Neural progenitor cell (in vitro differentiated cells): ENCODE measurements at places on chromosomes 5 and 9. TPM values are rescaled to one million over a fixed set of nuclear protein-coding genes. Genes with fewer than 3 reads are reported as not detected.

- H3K27ac ChIP-seq: no peak overlapping the region
- H3K27me3 ChIP-seq: peaks cover 25% of the 10 kb centered on the region
- H3K36me3 ChIP-seq: no peaks in the 10 kb centered on the region
- peak overlapping the region; percentile 60 for H3K4me3 ChIP-seq
- H3K4me1 ChIP-seq: peaks cover 14% of the 10 kb centered on the region
These were observed 205.0 kb upstream of the IER5L start for GRCh38 chr9:129383019-129383560.

DNA sequence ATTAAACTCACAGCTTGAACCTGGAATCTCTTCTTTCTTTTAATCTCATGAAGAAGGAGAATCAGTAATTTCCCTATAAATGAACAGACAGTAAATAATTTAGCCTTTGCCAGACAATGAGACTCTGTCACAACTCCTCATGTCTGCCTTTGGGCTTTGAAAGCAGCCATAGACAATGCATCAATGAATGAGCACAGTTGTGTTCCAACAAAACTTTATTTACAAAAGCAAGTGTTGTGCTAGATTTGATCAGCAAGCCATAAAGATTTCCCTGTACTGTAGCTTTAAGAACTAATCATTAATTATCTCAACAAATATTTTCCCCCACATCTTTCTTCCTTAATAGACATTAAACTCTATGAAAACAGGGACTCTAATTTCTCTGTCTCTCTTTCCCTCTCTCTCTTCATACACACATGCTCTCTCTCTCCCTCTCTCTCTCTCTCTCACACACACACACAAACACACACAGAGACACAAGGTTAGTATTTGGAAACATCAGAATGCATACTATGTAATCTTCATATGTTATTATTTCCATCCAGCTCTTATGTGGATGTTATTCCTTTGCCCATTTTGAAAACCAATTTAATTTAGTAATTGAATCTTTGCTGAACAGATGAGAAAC is 1209.8 kb upstream of the CDH6 start:
- H3K27ac ChIP-seq: no peak overlapping the region
- H3K4me1 ChIP-seq: no peaks in the 10 kb centered on the region

GRCh38 chr5:145680767-145681166 is 154.4 kb downstream of the PRELID2 start:
- no peak overlapping the region for H3K27ac ChIP-seq
- H3K36me3 ChIP-seq: no peaks in the 10 kb centered on the region
- H3K27me3 ChIP-seq: no peaks in the 10 kb centered on the region
- DNase-seq: no peak
- no peak overlapping the region for H3K4me3 ChIP-seq

DNA sequence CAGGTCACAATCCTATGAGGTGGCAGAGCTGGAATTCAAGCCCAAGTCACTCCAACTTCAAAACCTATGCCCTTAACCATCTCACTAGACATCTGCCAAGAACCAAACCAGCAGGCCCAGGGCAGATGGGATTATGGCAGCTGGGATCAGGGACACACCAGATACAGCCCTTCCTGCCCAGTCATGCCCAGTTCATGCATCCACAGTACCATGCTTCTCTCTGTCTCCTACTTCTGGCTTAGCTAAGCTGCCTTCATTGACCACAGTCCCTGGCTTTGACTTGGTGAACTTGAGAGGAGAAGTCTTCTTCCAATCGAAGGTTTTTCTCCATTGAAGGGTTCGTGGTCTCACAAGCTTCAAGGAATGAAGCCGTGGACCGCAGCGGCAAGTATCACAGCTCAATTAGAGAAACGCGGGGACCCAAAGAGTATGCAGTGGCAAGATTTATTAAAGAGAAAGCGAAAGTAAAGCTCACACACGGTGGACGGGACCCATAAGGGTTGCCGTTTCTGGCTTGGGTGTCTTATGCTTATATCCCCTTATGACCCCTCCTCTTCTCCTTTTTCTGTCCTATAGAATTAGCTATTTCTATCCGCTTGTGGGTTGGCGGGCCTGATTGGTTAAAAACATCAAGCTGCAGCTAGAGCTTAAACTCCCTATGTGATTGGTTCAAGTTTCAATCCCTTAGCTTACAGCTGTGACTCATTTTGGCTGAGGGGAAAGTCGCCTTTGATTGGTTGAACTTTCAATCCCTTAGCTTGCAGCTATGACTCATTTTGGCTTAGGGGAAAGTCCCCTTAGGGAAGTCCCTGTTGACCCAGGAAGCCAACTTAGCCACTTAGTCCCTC is 101.2 kb downstream of the TRIM36 start:
- no peak overlapping the region for H3K27ac ChIP-seq
- H3K4me1 ChIP-seq: no peaks in the 10 kb centered on the region
- H3K4me3 ChIP-seq: no peak overlapping the region
- no peaks in the 10 kb centered on the region for H3K36me3 ChIP-seq

DNA sequence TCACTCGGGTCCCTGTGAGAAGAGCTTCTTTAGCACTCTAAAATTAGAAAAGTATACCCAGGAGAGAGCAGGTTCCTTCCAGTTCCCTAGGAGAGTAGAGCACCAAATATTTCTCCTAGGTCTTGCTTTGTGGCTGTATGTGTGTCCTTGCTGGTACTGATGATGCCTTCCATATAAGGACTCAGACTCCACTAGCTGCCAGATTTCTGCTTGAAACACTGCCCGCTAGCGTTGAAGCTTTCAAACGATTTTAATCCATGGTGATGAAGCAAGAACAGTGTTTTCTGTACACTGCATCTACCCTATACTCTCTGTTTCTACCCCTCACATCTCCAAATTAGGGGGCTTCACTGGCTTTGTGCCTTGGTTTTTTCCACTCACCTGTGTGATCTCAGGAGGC is 2.4 kb upstream of the SMC2 start:
- no peak overlapping the region for H3K27ac ChIP-seq
- H3K4me3 ChIP-seq: no peak overlapping the region
- H3K27me3 ChIP-seq: no peaks in the 10 kb centered on the region
- H3K4me1 ChIP-seq: peaks cover 13% of the 10 kb centered on the region

BTNL3 gene
- 0.34 TPM in 1 of 2 replicates, not detected in the other for total RNA-seq

DNA sequence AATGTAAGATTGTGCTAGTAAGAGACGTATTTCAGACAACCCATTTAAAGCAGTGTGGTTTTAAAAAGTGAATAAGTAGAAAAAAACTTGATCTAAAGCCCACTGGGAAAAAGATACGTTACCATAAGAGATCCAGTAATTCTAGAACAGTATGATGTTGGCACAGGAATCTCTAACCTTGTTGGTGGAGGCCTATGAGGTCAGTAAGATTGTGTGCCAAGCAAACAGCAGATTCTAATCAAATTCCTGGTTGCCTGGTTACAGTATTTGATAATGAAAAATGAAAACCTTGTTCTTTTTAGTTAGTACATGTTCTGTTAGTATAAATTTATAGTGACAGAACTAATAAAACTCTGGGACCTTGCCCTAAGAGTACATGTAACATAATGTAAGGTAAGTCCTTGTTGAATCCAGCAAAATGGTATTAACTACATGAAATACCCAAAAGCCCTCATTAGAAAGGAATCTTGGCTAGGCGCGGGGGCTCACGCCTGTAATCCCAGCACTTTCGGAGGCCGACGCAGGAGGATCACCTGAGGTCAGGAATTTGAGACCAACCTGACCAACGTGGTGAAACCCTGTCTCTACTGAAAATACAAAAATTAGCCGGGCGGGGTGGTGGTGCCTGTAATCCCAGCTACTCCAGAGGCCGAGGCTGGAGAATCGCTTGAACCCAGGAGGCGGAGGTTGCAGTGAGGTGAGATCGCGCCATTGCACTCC is 33.2 kb upstream of the DMXL1 start:
- no peaks in the 10 kb centered on the region for H3K4me1 ChIP-seq
- DNase-seq: no peak
- H3K36me3 ChIP-seq: no peaks in the 10 kb centered on the region
- no peak overlapping the region for H3K27ac ChIP-seq

GRCh38 chr5:181100121-181100875 is 30.7 kb downstream of the OR2V1 start:
- peak; percentile 60 for DNase-seq
- H3K4me1 ChIP-seq: no peaks in the 10 kb centered on the region
- H3K36me3 ChIP-seq: no peaks in the 10 kb centered on the region
- H3K27ac ChIP-seq: no peak overlapping the region
- peaks cover 47% of the 10 kb centered on the region for H3K27me3 ChIP-seq

DNA sequence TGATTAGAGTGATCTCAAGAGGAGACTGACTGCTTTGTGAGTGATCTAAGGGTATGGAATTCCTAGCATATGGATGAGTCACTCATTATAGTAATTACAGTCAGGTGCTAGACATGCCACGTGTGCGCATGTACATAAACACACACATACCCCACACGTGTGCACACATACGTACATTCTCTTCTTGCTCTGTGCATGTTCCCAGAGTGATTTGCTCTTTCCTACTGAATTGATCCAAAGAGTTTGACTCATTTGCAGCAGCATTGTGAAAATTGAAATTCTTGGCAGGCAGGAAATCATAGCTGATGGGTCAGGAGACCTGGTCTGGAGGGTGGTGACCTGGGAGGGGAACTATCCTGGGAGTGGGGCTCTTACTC is 63.8 kb downstream of the ANGPTL2 start:
- no peaks in the 10 kb centered on the region for H3K36me3 ChIP-seq
- H3K4me1 ChIP-seq: peaks cover 3% of the 10 kb centered on the region
- H3K27me3 ChIP-seq: no peaks in the 10 kb centered on the region
- H3K4me3 ChIP-seq: no peak overlapping the region

SPINK5 gene
- total RNA-seq: 13.7 and 18.1 TPM in 2 replicates

PCDHGA8 gene
- total RNA-seq: 2.3 and 3.3 TPM in 2 replicates

SPOCK1 gene
- 6.3 and 6.9 TPM in 2 replicates for total RNA-seq

- DNase-seq: no peak
- H3K27me3 ChIP-seq: no peaks in the 10 kb centered on the region
- H3K36me3 ChIP-seq: no peaks in the 10 kb centered on the region
- peaks cover 7% of the 10 kb centered on the region for H3K4me1 ChIP-seq
These were observed 123.0 kb upstream of the LHFPL2 start for GRCh38 chr5:78771260-78772205.

DNA sequence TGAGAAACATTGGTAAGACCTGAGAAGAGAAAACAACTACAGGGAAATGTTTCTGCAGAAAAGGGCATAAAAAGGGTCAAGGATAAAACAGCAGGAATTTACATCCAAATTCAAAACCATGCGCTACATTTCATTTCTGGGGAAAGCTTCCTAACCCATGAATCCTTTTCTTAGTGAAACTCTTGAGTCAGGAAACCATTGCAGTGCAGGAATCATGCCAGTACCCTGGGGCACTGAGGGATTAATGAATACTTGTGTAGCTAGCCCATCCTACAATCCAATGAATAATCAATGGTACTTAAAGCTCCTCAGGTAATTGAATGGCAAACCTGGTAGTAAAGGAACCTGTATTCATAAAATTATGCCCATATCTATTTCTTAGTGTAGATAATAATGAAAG is 580.5 kb downstream of the TLE1 start:
- no peaks in the 10 kb centered on the region for H3K36me3 ChIP-seq
- H3K27me3 ChIP-seq: no peaks in the 10 kb centered on the region
- no peak overlapping the region for H3K4me3 ChIP-seq
- H3K27ac ChIP-seq: no peak overlapping the region
- H3K4me1 ChIP-seq: peaks cover 26% of the 10 kb centered on the region

HMCN2 gene
- 0.15 and 0.40 TPM in 2 replicates for total RNA-seq

GRCh38 chr9:83471241-83471640 is 67.0 kb downstream of the FRMD3 start:
- H3K36me3 ChIP-seq: no peaks in the 10 kb centered on the region
- H3K27ac ChIP-seq: no peak overlapping the region

DNA sequence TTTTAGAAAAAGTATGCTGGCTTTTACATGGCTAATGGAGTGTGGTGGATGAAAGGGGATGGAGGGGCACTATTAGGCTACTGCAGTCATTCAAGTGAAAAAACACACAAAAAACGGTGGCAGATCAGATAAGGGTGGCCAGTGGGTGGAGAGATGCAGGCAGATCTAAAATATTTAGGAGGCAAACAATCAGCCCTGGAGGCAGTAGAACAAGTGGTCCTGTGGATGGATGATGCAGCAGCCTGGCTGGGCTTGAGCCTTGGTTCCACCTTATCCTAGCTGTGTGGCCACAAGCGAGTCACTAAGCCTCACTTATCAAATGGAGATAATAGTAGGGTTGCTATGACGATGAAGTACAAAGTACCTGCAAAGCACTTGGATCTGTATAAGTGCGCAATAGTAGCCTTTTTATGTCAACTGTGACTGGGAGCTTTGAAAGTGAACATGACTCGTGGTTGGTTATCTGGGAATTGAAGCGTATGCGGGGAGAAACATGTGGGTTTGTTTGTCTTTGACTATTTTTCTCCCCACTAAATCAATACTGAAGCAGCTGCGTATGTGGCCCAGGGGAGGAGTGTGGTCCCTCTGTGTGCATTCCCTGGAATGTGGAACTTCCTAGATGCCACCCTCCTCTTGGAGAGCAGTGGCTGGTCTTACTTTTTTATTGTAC is 20.2 kb downstream of the NSG2 start:
- no peak overlapping the region for H3K4me3 ChIP-seq
- H3K4me1 ChIP-seq: no peaks in the 10 kb centered on the region
- H3K27ac ChIP-seq: no peak overlapping the region
- no peaks in the 10 kb centered on the region for H3K36me3 ChIP-seq
- peak; percentile 13 for DNase-seq

DNA sequence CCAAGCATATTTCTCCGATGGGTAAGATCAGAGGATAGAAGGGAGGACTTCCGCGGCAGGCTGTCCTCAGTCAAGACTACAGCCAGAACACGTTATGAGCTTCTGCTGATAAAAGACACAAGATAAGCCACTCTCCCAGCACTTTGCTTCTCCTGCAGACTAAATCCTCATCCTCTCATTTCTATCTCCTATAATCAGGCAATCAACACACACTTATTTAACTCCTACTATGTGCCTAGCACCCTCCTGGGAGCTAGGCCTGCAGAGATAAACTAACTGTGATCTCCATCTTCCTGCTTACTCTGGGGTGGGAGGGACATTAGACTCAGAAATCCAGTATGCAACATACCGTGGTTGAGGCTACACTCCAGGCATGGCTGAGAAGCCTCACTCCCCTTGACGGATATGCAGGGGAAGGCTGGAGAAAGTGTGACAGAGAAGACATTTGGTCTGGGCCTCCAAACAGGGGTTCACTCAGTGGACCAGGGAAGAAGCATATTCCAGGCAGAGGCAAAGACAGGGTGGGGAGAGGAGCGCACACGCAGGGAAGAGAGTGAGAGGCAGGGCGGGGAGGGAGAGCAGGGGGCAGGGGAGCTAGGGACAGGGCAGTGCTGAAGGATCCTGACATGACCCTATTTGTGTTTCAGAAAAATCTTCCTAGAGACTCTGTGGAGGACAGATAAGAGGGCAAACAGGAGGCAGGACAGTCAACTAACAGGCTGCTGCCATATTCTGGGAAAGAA is 274.1 kb downstream of the DENND1A start:
- DNase-seq: no peak
- peaks cover 31% of the 10 kb centered on the region for H3K4me1 ChIP-seq
- H3K36me3 ChIP-seq: no peaks in the 10 kb centered on the region
- no peaks in the 10 kb centered on the region for H3K27me3 ChIP-seq
- H3K4me3 ChIP-seq: no peak overlapping the region
- no peak overlapping the region for H3K27ac ChIP-seq

GRCh38 chr5:31579558-31579957 is 47.5 kb downstream of the C5orf22 start:
- H3K4me1 ChIP-seq: no peaks in the 10 kb centered on the region
- no peak for DNase-seq
- no peak overlapping the region for H3K4me3 ChIP-seq
- H3K27ac ChIP-seq: no peak overlapping the region
- no peaks in the 10 kb centered on the region for H3K27me3 ChIP-seq

LIX1 gene
- 114 and 164 TPM in 2 replicates for total RNA-seq

GRCh38 chr5:122153774-122154173 is 24.4 kb downstream of the ZNF474 start:
- no peak for DNase-seq
- H3K36me3 ChIP-seq: no peaks in the 10 kb centered on the region
- H3K4me1 ChIP-seq: no peaks in the 10 kb centered on the region
- H3K27me3 ChIP-seq: no peaks in the 10 kb centered on the region
- H3K4me3 ChIP-seq: no peak overlapping the region
